ENCODE measurements at places on chromosomes 5 and 9. TPM values are rescaled to one million over a fixed set of nuclear protein-coding genes. Genes with fewer than 3 reads are reported as not detected.

The CAMK2A gene
- 0.63 TPM for total RNA-seq

The SLC36A3 gene
- not detected for total RNA-seq

GRCh38 chr9:84679571-84679970, 10.0 kb downstream of the NTRK2 start:
- no peak overlapping the region for H3K27ac ChIP-seq
- no peaks in the 10 kb centered on the region for H3K4me1 ChIP-seq
- no peak for DNase-seq
- peaks cover 14% of the 10 kb centered on the region for H3K27me3 ChIP-seq

DNA sequence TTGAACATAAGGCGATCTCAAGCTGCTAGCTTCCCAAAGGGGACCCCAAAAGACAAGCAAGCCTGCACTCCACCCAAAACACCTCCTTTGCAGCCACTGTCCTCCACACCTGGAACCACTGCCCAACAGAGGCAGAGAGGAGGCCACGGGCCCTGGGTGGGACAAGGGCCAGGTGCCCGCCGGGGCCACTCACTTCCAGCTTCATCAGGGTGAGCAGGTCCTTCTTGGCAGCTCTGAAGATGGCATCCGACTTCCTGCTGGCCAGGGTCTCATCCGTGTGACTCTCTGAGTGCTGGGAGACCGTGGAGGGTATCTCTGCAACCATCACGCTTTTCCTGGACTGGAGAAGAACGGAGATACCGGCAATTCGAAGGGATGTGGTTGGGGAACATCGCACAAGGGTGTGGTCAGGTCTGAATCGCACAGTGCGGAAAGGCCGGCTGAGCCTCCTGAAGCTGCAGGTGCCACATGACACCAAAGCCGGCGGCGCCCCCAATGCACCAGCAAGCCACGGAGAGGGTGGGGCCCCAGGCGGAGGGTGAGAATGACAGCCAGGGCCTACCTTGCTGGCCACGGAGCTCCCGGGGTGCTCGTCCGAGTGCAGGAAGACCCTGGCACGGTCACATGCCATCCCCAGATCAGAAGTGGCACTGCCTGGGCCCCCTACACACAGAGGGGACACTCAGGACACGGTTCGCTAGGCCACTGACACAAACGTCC, 44.6 kb downstream of the PNPLA7 start:
- no peaks in the 10 kb centered on the region for H3K27me3 ChIP-seq
- DNase-seq = no peak
- no peak overlapping the region for H3K4me3 ChIP-seq
- no peaks in the 10 kb centered on the region for H3K4me1 ChIP-seq
- H3K36me3 ChIP-seq = no peaks in the 10 kb centered on the region

GRCh38 chr5:127695346-127695745, 7.8 kb upstream of the CCDC192 start:
- H3K27ac ChIP-seq = no peak overlapping the region
- peaks cover 5% of the 10 kb centered on the region for H3K4me1 ChIP-seq
- no peaks in the 10 kb centered on the region for H3K27me3 ChIP-seq
- no peak for DNase-seq

DNA sequence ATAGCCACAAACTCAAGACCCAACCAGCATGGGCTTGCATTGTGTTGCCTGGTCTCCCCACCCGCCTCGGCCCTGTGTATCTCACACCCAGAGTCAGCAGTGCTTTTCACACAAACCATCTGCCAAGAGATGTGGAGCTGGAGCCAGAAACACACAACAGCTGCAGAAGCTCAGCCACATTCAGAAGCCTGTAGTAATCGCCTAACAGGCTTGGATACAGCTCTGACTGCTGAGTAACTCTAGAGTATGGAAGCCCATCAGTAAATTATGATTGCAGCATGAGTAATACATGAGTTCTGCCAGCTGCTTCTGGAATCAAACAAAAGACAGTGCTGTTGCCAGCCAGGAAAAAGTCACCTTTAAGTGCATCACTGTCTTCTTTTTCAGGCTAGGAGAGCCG, 16.0 kb downstream of the TEK start:
- no peaks in the 10 kb centered on the region for H3K27me3 ChIP-seq
- DNase-seq = no peak
- no peaks in the 10 kb centered on the region for H3K4me1 ChIP-seq
- H3K4me3 ChIP-seq = no peak overlapping the region
- H3K27ac ChIP-seq = no peak overlapping the region

DNA sequence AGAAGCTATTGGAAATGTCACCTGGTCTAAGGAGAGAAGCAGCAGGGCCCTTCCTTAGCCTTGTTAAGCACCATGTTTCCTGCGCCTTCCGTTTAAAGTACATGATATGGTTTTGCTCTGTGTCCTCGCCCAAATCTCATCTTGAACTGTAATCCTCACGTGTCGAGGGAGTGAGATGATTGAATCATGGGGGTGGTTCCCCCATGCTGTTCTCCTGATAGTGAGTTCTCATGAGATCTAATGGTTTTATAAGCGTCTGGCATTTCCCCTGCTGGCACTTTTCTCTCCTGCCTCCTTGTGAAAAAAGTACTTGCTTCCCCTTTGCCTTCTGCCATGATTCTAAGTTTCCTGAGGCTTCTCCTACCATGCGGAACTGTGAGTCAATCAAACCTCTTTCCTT, 49.7 kb downstream of the PRDM6 start:
- DNase-seq = peak; percentile 58
- no peaks in the 10 kb centered on the region for H3K27me3 ChIP-seq
- peaks cover 4% of the 10 kb centered on the region for H3K4me1 ChIP-seq

The NDUFAF2 gene
- 23.0 TPM for total RNA-seq
